ENCODE measurements at places on chromosomes 1 and 21. TPM values are rescaled to one million over a fixed set of nuclear protein-coding genes. Genes with fewer than 3 reads are reported as not detected.

The GALNT2 gene
- total RNA-seq = 51.0 TPM

The C1orf115 gene
- total RNA-seq = 0.78 TPM

GRCh38 chr1:224338150-224338838 is 8.3 kb upstream of the NVL start:
- H3K4me1 ChIP-seq = peaks cover 18% of the 10 kb centered on the region
- DNase-seq = no peak
- H3K27me3 ChIP-seq = no peaks in the 10 kb centered on the region
- peaks cover 1% of the 10 kb centered on the region for H3K36me3 ChIP-seq

DNA sequence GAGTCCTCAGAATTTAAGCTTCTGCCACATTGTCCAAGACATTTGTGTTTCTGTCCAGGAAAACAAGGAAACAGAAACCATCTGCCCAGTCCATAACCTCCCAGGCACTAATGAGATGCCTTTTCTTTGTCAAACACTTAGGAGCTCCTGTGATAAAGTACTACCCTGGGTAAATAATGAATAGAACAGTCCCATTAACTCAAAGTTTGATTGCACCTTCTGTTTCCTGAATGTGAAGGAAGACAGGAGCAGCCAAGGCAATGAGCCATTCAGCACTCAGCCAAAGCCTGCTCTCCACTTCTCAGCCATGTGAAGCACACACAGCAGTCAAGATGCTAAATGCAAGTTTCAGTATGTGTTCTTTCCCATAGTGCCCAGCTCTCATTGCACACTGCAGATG is 199.8 kb downstream of the SEC16B start:
- H3K4me1 ChIP-seq = no peaks in the 10 kb centered on the region
- DNase-seq = no peak
- no peaks in the 10 kb centered on the region for H3K36me3 ChIP-seq
- no peak overlapping the region for H3K4me3 ChIP-seq

GRCh38 chr1:47662068-47662467 is 224.2 kb downstream of the FOXD2 start:
- H3K4me1 ChIP-seq = no peaks in the 10 kb centered on the region
- H3K27me3 ChIP-seq = peaks cover 9% of the 10 kb centered on the region
- no peaks in the 10 kb centered on the region for H3K36me3 ChIP-seq
- H3K4me3 ChIP-seq = no peak overlapping the region

GRCh38 chr1:116286541-116286971 is 86.5 kb upstream of the ATP1A1 start:
- H3K27me3 ChIP-seq = peaks cover 3% of the 10 kb centered on the region
- H3K36me3 ChIP-seq = no peaks in the 10 kb centered on the region
- peaks cover 2% of the 10 kb centered on the region for H3K4me1 ChIP-seq
- DNase-seq = no peak
- no peak overlapping the region for H3K27ac ChIP-seq

DNA sequence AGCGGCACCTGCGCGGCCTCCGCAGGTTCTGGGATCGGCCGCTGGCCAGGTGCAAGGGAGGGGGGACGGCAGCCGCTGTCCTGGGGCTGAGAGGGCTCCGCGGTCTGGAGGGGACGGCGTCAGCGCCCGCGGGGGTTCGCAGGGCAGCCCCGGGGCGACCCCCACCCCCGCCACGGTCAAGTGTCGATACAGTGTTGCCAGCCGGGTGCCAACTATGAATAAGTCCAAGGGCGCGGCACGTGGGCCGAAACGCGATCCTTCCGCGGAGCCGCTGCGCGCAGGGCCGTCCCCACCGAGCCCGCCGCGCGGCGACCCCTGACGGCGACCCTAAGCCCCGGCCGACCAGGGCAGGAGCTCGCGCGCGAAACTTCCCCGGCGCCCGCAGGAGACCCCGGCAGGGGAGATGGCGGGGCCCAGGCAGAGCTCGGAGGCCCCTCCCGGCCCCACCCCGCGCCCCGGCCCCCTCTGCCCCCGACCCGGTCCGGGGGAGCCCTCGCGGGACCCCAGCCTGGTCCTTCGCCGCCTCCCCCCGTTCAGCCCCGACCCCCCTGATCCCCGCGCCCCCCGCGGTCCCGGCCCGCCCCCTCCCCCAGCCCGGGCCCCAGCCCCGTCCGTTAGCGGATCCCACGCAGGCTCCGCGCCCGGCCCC is 586 bp upstream of the AGPAT3 start:
- peak; percentile 64 for DNase-seq
- peaks cover 24% of the 10 kb centered on the region for H3K36me3 ChIP-seq
- no peak overlapping the region for H3K27ac ChIP-seq
- H3K4me1 ChIP-seq = peaks cover 36% of the 10 kb centered on the region

- H3K27me3 ChIP-seq = no peaks in the 10 kb centered on the region
- DNase-seq = peak; percentile 83
- no peaks in the 10 kb centered on the region for H3K36me3 ChIP-seq
- H3K27ac ChIP-seq = no peak overlapping the region
- no peak overlapping the region for H3K4me3 ChIP-seq
Measured at GRCh38 chr1:53393325-53393792, 65.5 kb upstream of the LRP8 start.

GRCh38 chr21:36955783-36956182 is 10.7 kb downstream of the HLCS start:
- H3K4me1 ChIP-seq = no peaks in the 10 kb centered on the region
- H3K4me3 ChIP-seq = no peak overlapping the region
- H3K27me3 ChIP-seq = no peaks in the 10 kb centered on the region
- no peak overlapping the region for H3K27ac ChIP-seq

The BEND5 gene
- total RNA-seq = 25.9 TPM

- no peak for DNase-seq
- no peak overlapping the region for H3K27ac ChIP-seq
- no peak overlapping the region for H3K4me3 ChIP-seq
- H3K4me1 ChIP-seq = peaks cover 10% of the 10 kb centered on the region
Measured at GRCh38 chr1:150780510-150780909, 14.9 kb upstream of the CTSS start.

The ASTN1 gene
- not detected for total RNA-seq

The FCGR3A gene
- total RNA-seq = not detected

The CLIC4 gene
- total RNA-seq = 33.1 TPM

The OR2G6 gene
- total RNA-seq = not detected

GRCh38 chr1:203668401-203668800 is 41.8 kb downstream of the ATP2B4 start:
- H3K4me1 ChIP-seq = peaks cover 61% of the 10 kb centered on the region
- no peaks in the 10 kb centered on the region for H3K27me3 ChIP-seq
- peaks cover 3% of the 10 kb centered on the region for H3K36me3 ChIP-seq
- DNase-seq = no peak
- H3K27ac ChIP-seq = no peak overlapping the region

- peaks cover 5% of the 10 kb centered on the region for H3K27me3 ChIP-seq
- no peaks in the 10 kb centered on the region for H3K36me3 ChIP-seq
- no peaks in the 10 kb centered on the region for H3K4me1 ChIP-seq
- no peak overlapping the region for H3K4me3 ChIP-seq
- H3K27ac ChIP-seq = no peak overlapping the region
Measured at GRCh38 chr1:6984986-6985385, 199.7 kb downstream of the CAMTA1 start.

GRCh38 chr1:42259059-42259738 is 75.8 kb downstream of the FOXJ3 start:
- DNase-seq = no peak
- H3K4me3 ChIP-seq = no peak overlapping the region
- peaks cover 37% of the 10 kb centered on the region for H3K4me1 ChIP-seq
- H3K27ac ChIP-seq = peak overlapping the region; percentile 17
- no peaks in the 10 kb centered on the region for H3K27me3 ChIP-seq

The MYBPHL gene
- not detected for total RNA-seq

The TMEM240 gene
- total RNA-seq = 0.46 TPM

GRCh38 chr21:25904044-25904695 is 169.4 kb downstream of the GABPA start:
- DNase-seq = no peak
- H3K27me3 ChIP-seq = no peaks in the 10 kb centered on the region
- no peak overlapping the region for H3K4me3 ChIP-seq

DNA sequence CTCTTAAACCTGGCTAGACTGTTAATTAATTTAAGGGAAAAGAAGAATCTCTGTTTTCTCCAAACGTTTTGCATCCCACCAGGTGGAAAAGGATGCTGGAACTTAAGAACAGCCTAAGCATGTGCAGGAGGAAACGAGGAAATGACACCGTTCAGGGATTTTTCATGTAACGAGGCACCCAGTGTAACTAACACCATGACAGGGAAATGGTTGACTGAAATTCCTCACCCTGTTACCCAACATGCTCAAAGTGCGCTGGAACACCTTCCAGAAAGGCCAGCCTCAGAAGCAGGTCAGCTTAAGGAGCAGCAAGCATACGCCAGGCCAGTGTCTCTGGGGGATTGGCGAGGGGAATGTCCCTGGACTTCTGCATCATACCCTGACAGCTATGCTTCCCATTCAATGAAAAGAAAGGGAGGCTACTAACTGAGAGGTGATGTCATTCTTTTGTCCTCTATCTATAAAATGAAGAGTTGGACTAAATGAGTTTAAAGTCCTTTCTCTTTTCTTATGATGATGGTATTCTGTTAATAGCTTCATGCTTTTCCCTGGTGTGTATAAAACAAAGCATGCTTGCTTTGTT is 21.6 kb downstream of the TNN start:
- H3K36me3 ChIP-seq = no peaks in the 10 kb centered on the region
- H3K4me1 ChIP-seq = no peaks in the 10 kb centered on the region
- H3K27me3 ChIP-seq = no peaks in the 10 kb centered on the region
- no peak for DNase-seq
- no peak overlapping the region for H3K4me3 ChIP-seq

The CADM3 gene
- not detected for total RNA-seq

DNA sequence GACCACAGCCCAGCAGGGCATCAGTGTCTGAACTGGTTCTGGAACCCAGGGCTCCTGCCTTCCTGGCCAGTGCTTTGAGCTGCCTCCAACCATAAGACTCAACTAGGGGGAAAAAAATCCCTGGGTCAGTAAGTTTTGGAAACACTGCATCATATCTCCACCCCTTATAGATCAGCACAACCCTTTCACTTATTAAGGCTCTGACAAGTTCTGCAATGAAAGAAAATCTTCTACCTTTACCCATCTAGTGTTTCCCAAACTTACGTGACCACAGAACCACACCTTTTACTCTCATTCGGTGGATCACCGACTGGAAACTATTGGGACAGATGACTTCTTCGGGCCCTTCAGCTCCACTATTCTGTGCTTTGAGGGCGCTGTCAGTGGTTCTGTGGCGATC is 78.4 kb upstream of the TMEM51 start:
- no peak for DNase-seq
- no peaks in the 10 kb centered on the region for H3K27me3 ChIP-seq
- H3K27ac ChIP-seq = no peak overlapping the region

DNA sequence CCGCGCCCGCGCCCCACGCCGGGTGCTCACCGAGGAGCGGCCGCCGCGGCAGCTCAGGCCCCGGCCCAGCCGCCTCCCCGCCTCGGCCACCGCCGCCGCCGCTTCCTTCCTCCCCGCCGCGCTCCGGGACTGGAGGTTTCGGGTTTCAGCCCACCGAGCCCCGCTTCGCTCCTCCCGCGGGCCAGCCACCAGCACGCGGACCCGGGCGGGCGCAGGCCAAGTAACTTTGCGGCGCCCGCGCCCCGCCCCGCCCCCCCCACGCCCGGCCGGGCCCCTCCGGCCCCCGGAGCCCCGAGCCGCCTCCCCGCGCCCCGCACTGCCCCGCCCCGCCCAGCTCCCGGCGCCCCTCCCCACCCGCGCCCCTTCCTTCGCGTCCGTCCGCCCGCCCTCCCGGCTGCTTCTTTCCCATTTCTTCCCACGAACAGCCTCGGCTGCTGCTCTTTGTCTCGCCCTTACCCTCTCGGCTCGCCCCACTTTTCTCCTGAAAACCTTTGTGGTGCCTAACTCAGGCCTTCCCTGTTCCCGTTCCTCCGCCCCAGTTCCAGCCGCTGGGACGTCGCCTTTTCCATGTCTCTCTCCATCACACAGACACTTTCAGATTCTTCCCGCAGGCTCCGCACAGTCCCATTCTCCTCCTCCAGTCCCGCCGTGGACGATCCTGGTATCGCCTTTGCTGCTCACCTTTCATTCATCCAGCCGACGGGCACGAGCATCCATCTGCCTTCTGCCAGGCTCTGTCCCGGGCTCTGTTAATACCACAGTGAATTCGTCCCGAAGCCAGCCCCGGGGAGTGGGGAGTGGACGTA is at the start of gene GPR161:
TSS of gene GPR161 (minus strand) at position 222 of the 806 bp plus-strand sequence. CDS start 32,080 bp downstream, outside the sequence.
- H3K27me3 ChIP-seq = peaks cover 37% of the 10 kb centered on the region
- H3K4me3 ChIP-seq = peak within 1 kb of the TSS; percentile 73
- H3K27ac ChIP-seq = peak within 1 kb of the TSS; percentile 61
- H3K4me1 ChIP-seq = peaks cover 40% of the 10 kb centered on the region
- DNase-seq = peak; percentile 40

GRCh38 chr1:38326135-38326534 is 279.5 kb upstream of the POU3F1 start:
- H3K36me3 ChIP-seq = no peaks in the 10 kb centered on the region
- DNase-seq = no peak
- H3K27me3 ChIP-seq = peaks cover 26% of the 10 kb centered on the region

- H3K27me3 ChIP-seq = peaks cover 50% of the 10 kb centered on the region
- no peaks in the 10 kb centered on the region for H3K36me3 ChIP-seq
- peaks cover 2% of the 10 kb centered on the region for H3K4me1 ChIP-seq
- H3K27ac ChIP-seq = no peak overlapping the region
Measured at GRCh38 chr21:40844935-40845334, 2.0 kb downstream of the DSCAM start.

GRCh38 chr1:13775916-13776315 is 75.9 kb downstream of the PRDM2 start:
- H3K4me3 ChIP-seq = no peak overlapping the region
- H3K27ac ChIP-seq = no peak overlapping the region
- H3K27me3 ChIP-seq = no peaks in the 10 kb centered on the region
- DNase-seq = no peak
- peaks cover 32% of the 10 kb centered on the region for H3K36me3 ChIP-seq

The ECM1 gene
- total RNA-seq = 1.2 TPM

GRCh38 chr1:229227298-229227919 is 43.5 kb upstream of the RAB4A start:
- no peaks in the 10 kb centered on the region for H3K36me3 ChIP-seq
- peak; percentile 89 for DNase-seq
- H3K27me3 ChIP-seq = no peaks in the 10 kb centered on the region
- no peak overlapping the region for H3K27ac ChIP-seq
- H3K4me1 ChIP-seq = peaks cover 21% of the 10 kb centered on the region
- H3K4me3 ChIP-seq = no peak overlapping the region

DNA sequence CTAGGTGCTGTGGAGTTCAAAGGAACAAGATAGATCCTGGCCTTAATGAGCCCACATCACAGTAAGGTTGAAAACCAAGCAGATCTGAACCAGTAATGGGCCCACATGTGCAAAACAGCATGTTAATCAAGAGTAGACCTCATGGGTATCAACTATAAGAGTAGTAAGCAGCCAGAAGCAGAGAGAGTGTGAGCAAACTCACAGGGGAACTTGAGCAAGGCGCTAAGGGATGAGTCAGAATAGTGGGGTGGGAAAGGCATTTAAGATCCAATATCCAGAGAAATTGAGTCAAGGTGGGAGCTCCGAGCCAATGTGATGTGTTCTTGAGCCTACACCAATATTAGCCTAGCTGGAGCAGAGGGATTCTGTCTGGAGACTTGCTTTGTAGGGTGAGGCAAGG is 52.4 kb upstream of the GJA5 start:
- no peaks in the 10 kb centered on the region for H3K36me3 ChIP-seq
- no peak overlapping the region for H3K4me3 ChIP-seq
- no peak overlapping the region for H3K27ac ChIP-seq
- no peak for DNase-seq
- no peaks in the 10 kb centered on the region for H3K27me3 ChIP-seq

GRCh38 chr1:95409276-95409675 is 175.3 kb downstream of the RWDD3 start:
- DNase-seq = no peak
- H3K36me3 ChIP-seq = no peaks in the 10 kb centered on the region
- H3K27ac ChIP-seq = no peak overlapping the region

- no peak overlapping the region for H3K4me3 ChIP-seq
- no peak overlapping the region for H3K27ac ChIP-seq
- no peaks in the 10 kb centered on the region for H3K36me3 ChIP-seq
- no peaks in the 10 kb centered on the region for H3K27me3 ChIP-seq
- H3K4me1 ChIP-seq = no peaks in the 10 kb centered on the region
Measured at GRCh38 chr1:85360730-85361493, 84.5 kb upstream of the BCL10 start.

All from activated CD4-positive, alpha-beta T cell treated with anti-CD3 and anti-CD28 coated beads for 36 hours (primary cell).